Stimulated activated CD4-positive, alpha-beta T cell treated with anti-CD3 and anti-CD28 coated beads, Interleukin-1b, Interleukin-23, amount 100 ng/mL, for 1 hour (primary cell): ENCODE measurements at places on chromosomes 12 and 14.
A peak's percentile ranks its signal among the peaks of the same experiment; 100 is the strongest.

- no peak for DNase-seq
These were observed 290.6 kb downstream of the EGLN3 start for GRCh38 chr14:33660248-33660647.

- no peak for DNase-seq
These were observed 99.2 kb downstream of the DHRS2 start for GRCh38 chr14:23735394-23735793.

- DNase-seq = no peak
These were observed 468.8 kb downstream of the BCL11B start for GRCh38 chr14:98803196-98803595.

GRCh38 chr14:72663956-72664650 lies 229.8 kb downstream of the DPF3 start:
- DNase-seq = no peak

DNA sequence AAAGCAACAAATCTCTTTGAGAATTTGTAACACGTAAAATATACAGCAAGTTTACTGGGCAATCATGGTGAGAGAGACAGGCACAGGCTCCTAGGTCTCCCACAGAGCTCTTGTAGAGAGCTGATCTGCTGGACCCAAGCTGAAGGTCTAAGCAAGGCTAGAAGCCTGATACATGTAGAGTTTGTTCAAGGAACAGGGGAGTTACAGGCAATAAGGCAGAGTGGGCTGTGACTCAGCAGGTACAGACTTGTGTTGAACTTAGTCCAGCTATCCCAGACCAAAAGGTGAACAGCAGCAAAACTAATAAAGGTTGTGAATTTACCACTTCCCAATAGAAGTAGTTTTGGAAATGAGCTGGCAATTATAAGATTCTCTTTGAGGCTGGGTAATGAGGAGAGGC lies 273.6 kb downstream of the GRIN2B start:
- no peak for DNase-seq

DNA sequence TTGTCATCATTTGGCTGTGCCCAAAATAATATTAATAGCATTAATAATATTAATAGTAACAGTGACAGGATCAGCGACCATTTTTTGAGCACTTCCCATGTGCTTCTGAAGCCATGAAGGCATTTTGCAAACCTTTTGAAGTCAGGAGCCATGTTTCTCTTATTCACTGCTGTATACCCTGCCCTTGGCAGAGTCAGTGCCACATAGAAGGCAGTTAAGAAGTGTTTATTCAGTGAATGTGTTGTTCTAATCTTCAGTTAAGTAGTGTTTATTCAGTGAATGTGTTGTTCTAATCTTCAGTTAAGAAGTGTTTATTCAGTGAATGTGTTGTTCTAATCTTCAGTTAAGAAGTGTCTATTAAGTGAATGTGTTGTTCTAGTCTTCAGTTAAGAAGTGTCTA lies 319.7 kb upstream of the NAV3 start:
- no peak for DNase-seq

DNA sequence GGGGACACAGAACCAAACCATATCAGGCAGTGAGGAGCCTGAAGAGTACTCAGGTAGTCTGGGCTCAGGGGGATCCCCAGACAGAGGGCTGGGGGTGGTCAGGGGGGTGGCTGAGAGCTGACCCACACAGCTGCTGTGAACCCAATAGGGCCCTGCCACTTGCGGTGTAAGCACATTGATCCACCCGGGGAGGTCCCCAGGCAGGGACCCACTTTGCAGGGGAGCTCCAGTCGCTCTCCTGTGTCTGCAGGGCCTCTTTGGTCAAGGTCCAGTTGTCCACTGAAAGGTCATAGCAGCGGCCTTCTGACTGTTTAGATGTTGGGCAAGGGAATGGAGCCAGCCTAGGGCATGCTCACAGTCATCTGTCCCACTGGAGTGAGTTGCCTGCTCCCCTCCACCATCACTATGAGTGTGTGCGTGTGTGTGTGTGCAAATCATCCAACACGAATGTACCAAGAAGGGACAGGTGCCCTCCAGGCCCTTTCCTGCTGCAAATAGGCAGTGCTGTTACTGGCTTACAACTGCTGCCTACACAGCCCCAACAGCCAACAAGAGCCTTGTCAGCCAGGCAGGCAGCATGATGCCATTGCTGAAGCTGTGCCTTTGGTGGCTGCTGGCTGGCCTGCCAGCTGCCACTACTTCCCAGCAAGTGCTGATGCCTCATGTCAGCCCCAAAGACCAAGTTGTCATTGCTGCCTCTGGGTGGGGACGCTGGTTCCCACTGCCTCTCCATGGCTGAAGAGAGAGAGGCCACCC lies 71.3 kb downstream of the TSPAN11 start:
- DNase-seq = no peak

DNA sequence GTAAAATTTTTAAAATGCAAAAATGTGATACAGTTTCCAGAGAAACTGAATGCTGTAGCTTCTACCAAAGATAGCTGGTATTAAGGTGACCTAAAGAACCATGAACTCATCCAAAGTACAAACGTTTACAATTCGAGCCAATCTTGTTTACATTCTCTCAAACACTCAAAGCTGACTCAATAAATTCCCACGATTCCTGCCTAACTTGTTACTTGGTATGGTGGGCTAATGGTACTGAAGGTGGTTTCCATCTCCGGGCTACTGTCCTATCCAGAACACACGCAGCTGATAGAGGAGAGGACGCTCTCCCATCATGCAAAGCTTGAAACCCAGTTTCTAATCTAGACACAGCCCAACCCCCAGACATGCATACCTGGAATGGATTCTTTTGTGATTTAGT lies 31.5 kb downstream of the RAD9B start:
- DNase-seq = no peak

- no peak for DNase-seq
These were observed 80.4 kb upstream of the DIO3 start for GRCh38 chr14:101480747-101481530.

DNA sequence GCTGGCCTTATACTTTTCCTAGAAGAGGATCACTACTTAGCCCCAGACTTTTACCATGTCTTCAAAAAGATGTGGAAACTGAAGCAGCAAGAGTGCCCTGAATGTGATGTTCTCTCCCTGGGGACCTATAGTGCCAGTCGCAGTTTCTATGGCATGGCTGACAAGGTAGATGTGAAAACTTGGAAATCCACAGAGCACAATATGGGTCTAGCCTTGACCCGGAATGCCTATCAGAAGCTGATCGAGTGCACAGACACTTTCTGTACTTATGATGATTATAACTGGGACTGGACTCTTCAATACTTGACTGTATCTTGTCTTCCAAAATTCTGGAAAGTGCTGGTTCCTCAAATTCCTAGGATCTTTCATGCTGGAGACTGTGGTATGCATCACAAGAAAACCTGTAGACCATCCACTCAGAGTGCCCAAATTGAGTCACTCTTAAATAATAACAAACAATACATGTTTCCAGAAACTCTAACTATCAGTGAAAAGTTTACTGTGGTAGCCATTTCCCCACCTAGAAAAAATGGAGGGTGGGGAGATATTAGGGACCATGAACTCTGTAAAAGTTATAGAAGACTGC lies 1.5 kb downstream of the MGAT2 start:
- DNase-seq = no peak

DNA sequence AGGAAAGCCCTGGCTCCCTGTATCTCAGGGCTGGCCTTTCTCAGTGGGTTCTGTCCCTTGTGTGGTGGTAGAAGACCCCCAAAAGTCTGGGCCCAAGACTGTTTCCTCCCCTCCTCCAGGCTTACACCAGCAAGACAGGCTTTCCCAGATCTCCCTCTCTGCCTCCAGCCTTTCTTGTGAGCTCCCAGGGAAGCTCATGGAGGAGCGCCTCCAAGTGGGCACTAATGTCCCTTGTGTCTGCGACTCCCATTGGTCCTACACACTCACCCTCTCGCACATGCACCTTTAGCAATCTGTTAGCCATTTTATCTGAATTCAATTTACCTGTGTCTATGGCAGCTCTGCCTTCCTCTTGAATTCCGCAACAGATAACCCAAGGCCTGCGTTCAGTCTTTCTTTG lies 251.1 kb upstream of the CAND1 start:
- no peak for DNase-seq

- no peak for DNase-seq
These were observed 3.2 kb downstream of the SYNE3 start for GRCh38 chr14:95513291-95513690.

DNA sequence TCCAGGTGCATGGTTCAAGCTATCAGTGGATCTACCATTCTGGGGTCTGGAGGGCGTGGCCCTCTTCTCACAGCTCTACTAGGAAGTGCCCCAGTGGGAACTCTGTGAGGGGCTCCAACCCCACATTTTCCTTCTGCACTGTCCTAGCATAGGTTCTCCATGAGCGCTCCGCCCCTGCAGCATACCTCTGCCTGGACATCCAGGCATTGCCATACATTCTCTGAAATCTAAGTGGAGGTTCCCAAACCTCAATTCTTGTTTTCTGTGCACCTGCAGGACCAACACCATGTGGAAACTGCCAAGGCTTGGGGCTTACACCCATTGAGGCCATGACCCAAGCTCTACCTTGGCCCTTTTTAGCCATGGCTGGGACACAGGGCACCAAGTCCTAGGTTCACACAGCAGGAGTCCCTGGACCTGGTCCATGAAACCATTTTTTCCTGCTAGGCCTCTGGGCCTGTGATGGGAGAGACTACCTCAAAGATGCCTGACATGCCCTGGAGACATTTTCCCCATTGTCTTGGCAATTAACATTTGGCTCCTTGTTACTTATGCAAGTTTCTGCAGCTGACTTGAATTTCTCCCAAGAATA lies 76.8 kb downstream of the CRADD start:
- DNase-seq = no peak

DNA sequence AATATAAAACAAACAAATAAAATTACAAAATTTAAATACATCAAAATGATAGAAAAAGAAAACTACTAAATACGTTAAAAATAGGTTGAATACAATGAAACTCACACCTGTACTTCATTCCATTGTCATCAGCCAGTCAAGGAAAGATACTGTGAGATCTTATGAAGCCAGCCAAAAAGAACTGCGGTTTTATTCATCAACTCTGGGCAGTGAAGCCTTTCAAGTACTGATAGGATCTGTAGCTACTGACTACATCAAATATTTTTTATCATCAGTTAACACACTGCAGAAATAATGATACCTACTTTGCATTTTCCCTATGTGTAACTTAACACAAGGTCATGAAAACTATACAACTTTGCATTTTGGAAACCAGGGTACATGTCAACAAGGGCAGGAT lies 46.3 kb upstream of the FAR2 start:
- no peak for DNase-seq

GRCh38 chr12:49961993-49962764 lies 507 bp downstream of the AQP5 start:
- no peak for DNase-seq

DNA sequence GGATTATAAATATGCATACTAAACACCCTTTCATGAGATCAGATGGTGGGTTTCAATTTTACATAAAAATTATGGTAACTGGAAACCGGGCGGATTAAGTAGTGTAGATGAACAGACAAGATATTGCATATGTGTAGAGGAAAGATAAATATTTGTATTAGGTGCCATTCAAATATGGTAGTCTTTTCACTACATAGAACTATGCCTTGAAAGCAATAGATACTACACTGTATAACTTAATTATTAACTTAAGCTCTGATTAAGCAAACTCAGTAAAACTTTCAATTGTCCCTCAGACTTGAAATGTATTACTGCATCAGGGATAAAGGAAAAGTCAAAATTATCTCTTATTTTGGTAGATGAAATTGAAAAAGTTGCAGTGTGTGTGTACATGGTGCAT lies 1.9 kb downstream of the PTPN21 start:
- DNase-seq = no peak

GRCh38 chr14:23379366-23380196 lies 2.7 kb downstream of the CMTM5 start:
- peak; percentile 30 for DNase-seq

DNA sequence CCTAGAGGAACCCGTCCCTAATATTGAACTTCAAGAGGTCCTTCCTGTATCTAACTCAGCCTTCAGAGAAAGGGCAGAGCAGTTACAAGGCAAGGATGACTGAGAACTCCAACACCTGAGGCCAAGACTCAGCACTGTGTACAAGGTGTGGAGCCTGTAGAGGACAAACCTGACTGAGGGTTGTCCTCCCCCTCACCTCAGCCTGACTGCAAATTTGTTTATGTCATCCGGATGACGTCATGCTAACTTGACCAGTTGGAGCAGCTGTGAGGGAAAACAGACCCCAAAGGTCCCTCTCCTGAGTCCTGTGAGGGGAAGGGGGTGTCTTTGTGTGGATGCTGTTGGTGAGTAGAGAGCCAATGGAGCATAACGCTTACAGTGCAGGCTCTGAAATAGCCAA lies 4.3 kb downstream of the CRACR2A start:
- no peak for DNase-seq

DNA sequence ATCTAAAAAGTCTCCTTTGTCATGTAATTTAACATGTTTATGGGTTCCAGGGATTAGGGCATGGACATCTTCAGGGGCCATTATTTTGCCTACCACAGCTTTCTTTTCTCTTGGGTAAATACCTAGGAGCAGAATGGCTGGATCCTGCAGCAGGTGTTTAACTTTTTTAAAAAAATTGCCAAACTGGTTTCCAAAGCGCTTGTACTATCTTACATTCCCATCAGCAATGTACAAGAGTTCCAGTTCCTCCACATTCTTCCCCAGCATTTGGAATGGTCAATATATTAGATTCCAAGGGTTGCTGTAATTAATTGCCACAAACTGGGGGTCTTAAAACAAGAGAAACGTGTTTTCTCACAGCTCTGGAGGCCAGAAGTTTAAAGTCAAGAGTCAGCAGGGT lies 27.7 kb upstream of the MYL2 start:
- no peak for DNase-seq

DNA sequence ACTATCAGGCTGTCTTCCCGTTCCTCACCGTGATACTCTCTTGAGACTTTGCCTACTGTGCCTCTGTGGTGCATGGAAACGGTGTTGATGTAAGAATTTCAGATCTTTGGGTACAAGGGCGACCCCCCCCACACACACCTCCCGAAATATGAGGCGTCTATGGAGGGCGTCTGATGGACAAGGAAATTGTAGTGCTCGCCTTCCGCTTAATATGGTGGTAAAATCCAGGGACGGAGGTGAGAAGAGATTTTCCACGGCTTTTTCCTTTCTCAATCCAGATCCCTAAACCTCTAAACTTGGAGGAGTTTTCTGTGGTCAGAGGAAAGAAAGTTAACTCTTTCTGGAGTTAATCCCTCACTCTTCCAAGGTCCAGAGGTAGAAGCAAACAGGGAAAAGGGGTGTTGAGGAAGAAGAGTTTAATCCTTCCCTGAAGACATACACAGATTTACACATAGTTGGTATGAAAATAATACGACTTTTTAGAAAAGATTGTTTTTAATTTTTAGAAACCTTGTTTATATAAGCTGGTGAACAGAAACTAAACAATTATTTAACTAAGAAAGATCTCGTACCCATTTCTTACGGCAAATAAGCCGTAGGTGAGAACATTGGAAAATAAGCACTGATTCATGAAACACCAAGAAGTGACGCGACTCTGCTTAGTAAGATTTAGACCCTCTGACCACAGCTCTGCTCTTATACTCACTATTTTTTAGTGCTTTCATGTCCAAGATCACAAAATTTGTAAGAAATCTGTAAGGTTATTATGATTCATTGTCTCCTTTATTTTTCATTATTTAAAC lies 23.1 kb upstream of the RNASE12 start:
- no peak for DNase-seq

- DNase-seq = no peak
These were observed 1464.1 kb upstream of the FLRT2 start for GRCh38 chr14:84065811-84066210.
